Neuronal stem cell (in vitro differentiated cells): ENCODE measurements at places on chromosomes 6 and 20.

DNA sequence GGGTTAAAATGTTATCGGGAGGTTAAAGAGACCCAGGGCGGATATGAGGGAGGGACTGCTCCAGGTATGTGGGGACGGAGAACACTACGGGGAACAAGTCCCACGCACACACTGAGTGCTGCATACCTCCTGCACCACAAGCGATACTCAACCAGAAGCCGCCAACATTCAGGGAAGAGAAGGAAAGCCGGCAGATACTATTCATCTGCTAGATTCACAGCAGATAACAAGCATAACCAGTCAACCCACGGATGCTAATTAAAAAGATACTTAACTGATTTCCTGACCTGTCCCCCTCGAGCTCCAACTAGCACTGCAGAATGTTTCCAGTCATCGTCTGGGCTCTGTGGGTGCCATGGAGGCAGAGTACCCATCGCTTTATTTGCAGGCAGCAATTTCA, 45.1 kb upstream of the RPS6KA2 start:
- no peak overlapping the region for H3K27ac ChIP-seq
- no peak overlapping the region for H3K4me3 ChIP-seq
- no peaks in the 10 kb centered on the region for H3K36me3 ChIP-seq
- no peaks in the 10 kb centered on the region for H3K27me3 ChIP-seq

DNA sequence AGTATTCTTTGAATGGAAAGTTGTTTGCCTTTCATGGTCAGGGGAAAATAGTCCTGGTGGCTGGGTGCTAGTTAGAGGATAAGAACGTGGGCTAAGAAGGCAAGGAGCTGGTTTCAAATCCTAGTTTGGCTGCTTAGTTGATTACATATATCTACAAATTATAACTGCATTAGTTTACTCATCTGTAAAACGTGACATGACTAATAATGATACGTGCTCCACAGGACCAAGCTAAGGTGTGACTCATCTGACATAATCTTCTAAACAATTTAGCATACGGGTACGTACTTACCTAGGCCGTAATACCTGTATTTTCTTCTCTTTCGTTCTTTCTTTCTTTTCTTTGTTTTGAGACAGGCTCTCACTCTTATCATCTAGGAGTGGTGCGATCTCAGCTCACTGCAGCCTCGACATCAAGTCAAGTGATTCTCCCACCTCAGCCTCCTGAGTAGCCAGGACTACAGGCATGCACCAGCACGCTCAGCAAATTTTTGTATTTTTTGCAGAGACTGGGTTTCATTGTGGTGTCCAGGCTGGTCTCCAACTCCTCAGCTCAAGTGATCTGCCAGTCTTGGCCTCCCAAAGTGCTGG, 1274.2 kb upstream of the GJE1 start:
- H3K27ac ChIP-seq, result no peak overlapping the region
- H3K36me3 ChIP-seq, result no peaks in the 10 kb centered on the region
- no peak overlapping the region for H3K4me3 ChIP-seq
- no peaks in the 10 kb centered on the region for H3K4me1 ChIP-seq

DNA sequence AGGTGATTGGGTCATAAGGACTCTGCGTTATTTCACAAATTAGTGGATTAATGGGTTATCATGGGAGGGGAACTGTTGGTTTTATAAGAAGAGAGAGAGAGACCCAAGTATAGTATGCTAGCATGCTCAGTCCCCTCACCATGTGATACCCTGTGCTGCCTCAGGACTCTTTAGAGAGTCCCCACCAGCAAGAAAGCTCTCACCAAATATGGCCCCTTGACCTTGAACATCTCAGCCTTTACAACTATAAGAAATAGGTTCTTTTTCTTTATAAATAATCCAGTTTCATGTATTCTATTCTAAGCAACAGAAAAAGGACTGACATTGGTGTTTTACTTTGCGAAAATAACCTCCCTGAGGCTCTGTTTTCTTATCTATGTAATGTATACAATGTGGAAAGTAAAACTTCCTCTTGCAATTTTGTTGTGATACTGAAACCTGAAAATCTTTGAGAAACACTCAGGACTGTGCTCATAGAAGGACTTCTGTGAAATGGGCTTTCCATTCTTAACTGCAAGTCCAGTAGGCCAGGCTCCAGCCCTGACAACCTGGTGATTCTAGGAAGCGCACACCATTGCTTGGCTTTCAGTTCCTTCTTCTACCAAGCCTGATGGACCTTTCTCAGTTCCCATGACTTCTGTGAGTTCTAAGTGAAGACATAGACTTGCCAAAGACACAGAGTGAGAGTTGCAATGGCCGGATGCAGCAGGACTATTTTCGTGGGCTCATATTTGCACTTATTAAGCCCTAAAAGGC, 21.9 kb downstream of the SIRPD start:
- no peak overlapping the region for H3K27ac ChIP-seq
- H3K4me1 ChIP-seq, result no peaks in the 10 kb centered on the region

- DNase-seq, result no peak
Measured at GRCh38 chr6:127971945-127972391, 71.1 kb upstream of the THEMIS start.

DNA sequence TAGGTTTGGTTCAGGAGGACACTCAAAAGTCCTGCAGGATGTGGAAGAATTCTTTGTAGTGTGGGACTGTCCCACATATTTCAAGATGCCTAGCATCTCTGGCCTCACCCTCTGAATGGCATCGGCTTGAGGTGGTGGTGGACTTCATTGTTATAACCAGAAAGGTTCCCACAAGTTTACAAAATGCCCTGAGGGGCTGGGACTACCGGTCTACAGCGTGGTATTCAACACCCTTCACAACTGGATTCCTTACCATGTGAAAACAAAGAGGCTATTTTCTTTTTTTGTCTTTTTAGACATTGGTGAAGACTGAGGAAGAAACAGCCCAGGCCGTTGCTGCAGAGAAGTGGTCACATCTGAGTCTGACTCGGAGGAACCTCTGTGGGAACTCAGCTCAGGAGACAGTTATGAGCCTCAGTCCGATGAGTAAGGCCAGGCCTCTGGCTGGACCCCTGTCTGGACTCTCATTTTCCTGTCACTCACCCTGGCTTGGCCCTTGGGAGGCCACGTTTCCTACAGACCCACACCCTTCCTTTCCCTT, 15.2 kb downstream of the PGBD1 start:
- DNase-seq, result no peak
- no peak overlapping the region for H3K4me3 ChIP-seq
- peaks cover 68% of the 10 kb centered on the region for H3K36me3 ChIP-seq

GRCh38 chr6:121430514-121431460, 4.7 kb upstream of the GJA1 start:
- no peaks in the 10 kb centered on the region for H3K36me3 ChIP-seq
- H3K4me3 ChIP-seq, result no peak overlapping the region
- no peak overlapping the region for H3K27ac ChIP-seq
- H3K27me3 ChIP-seq, result no peaks in the 10 kb centered on the region
- H3K4me1 ChIP-seq, result peaks cover 7% of the 10 kb centered on the region

- no peak overlapping the region for H3K27ac ChIP-seq
- no peaks in the 10 kb centered on the region for H3K36me3 ChIP-seq
- DNase-seq, result no peak
- no peaks in the 10 kb centered on the region for H3K27me3 ChIP-seq
Measured at GRCh38 chr20:15889061-15889460, 684.2 kb downstream of the KIF16B start.

DNA sequence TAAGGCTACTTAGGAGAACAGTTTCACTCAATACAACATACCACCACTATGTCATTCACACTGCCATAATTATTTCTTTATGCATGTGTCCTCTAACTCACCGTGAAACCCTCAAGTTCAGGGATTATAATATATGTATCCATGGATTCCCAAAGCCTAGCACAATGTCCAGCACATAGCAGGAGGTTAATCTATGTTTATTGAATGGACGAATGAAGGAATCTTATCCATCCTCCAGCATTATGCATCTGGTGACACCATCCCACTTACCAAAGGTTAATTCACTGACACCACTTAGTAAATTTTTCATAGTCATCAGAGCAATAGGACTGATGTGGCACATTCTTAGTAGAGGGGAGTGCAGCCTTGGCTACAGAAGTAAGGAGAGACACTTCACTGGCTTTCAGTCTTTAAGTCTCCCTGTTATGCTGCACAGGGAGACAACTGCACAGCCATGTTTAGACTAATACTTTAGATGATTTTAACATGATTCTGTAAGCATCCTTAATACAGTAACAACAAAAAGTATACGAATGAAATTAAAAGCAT, 49.7 kb downstream of the EPHA7 start:
- DNase-seq, result no peak
- H3K27me3 ChIP-seq, result no peaks in the 10 kb centered on the region
- no peaks in the 10 kb centered on the region for H3K4me1 ChIP-seq

- no peak overlapping the region for H3K27ac ChIP-seq
- DNase-seq, result no peak
- H3K27me3 ChIP-seq, result no peaks in the 10 kb centered on the region
- H3K36me3 ChIP-seq, result no peaks in the 10 kb centered on the region
- no peaks in the 10 kb centered on the region for H3K4me1 ChIP-seq
- no peak overlapping the region for H3K4me3 ChIP-seq
Measured at GRCh38 chr6:6943421-6943820, 164.3 kb upstream of the RREB1 start.

GRCh38 chr20:55216525-55217242, 741.3 kb downstream of the DOK5 start:
- H3K36me3 ChIP-seq, result no peaks in the 10 kb centered on the region
- H3K27me3 ChIP-seq, result no peaks in the 10 kb centered on the region
- no peak for DNase-seq
- no peak overlapping the region for H3K4me3 ChIP-seq

GRCh38 chr6:169469028-169469427, 215.4 kb upstream of the THBS2 start:
- no peak overlapping the region for H3K4me3 ChIP-seq
- no peaks in the 10 kb centered on the region for H3K36me3 ChIP-seq
- H3K27me3 ChIP-seq, result no peaks in the 10 kb centered on the region
- no peak for DNase-seq
- no peaks in the 10 kb centered on the region for H3K4me1 ChIP-seq

DNA sequence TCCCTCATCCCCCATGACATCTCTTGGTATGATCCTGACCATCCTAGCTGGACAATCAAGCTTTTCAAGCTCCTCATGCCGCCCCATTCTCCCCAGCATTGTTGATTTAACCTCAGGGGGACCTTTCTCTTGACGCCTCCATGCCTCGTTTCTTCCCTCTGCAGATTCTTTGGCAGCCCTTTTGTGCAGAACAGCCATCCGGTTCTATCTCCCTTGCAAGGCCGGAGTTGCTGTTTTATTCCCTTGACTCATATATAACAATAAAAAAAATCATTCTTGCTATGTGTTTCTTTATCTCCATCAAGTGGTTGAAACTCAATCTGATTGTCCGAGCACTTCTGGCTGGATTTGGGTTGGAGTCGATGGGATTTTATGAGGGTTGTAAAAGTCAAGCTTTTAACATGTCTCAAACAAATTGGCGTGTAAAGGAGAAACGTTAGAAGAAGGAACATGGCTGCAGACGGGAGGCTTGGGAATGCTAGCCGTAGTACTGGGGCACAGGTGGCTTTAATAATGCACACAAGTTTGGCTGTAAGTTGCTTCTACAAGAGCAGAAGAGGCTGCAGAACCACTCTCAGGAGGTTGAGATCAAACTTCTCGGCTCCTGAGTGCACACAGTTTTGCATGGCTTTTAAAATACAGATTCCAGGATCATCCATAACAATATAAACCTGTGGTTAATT, 3.9 kb upstream of the SULF2 start:
- no peak overlapping the region for H3K27ac ChIP-seq
- no peak overlapping the region for H3K4me3 ChIP-seq
- H3K36me3 ChIP-seq, result no peaks in the 10 kb centered on the region
- no peak for DNase-seq
- peaks cover 8% of the 10 kb centered on the region for H3K4me1 ChIP-seq
- no peaks in the 10 kb centered on the region for H3K27me3 ChIP-seq

GRCh38 chr6:32794510-32794909, 22.3 kb downstream of the HLA-DOB start:
- no peak overlapping the region for H3K4me3 ChIP-seq
- no peak overlapping the region for H3K27ac ChIP-seq
- DNase-seq, result no peak
- no peaks in the 10 kb centered on the region for H3K36me3 ChIP-seq
- H3K4me1 ChIP-seq, result peaks cover 1% of the 10 kb centered on the region

- peaks cover 16% of the 10 kb centered on the region for H3K4me1 ChIP-seq
- H3K27me3 ChIP-seq, result no peaks in the 10 kb centered on the region
- H3K36me3 ChIP-seq, result no peaks in the 10 kb centered on the region
- no peak for DNase-seq
- H3K4me3 ChIP-seq, result no peak overlapping the region
Measured at GRCh38 chr20:20489054-20489453, 121.2 kb downstream of the INSM1 start.

- no peak for DNase-seq
- H3K27ac ChIP-seq, result no peak overlapping the region
- H3K4me1 ChIP-seq, result no peaks in the 10 kb centered on the region
- H3K4me3 ChIP-seq, result no peak overlapping the region
- no peaks in the 10 kb centered on the region for H3K27me3 ChIP-seq
Measured at GRCh38 chr6:99873084-99873483, 120.9 kb downstream of the MCHR2 start.

DNA sequence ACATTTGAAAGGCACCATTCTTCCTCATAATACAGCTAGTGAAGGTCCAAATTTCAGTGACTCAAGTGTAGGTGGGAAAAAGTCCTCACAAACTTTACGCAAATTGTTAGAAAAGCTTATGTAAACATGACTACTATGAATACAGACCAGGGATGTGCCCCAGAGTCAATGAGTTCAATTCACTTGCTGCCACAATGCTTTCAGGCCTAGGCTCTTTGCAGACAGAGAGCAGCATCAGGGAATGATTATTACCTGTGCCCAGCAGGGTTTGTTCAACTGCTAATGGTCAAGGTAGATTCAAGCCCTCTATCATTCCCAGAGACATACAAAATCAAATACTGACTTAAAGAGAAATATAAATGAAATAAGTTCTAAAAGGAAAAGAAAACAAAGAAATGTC, 84.0 kb downstream of the LAMA2 start:
- H3K4me3 ChIP-seq, result no peak overlapping the region
- H3K27me3 ChIP-seq, result no peaks in the 10 kb centered on the region

DNA sequence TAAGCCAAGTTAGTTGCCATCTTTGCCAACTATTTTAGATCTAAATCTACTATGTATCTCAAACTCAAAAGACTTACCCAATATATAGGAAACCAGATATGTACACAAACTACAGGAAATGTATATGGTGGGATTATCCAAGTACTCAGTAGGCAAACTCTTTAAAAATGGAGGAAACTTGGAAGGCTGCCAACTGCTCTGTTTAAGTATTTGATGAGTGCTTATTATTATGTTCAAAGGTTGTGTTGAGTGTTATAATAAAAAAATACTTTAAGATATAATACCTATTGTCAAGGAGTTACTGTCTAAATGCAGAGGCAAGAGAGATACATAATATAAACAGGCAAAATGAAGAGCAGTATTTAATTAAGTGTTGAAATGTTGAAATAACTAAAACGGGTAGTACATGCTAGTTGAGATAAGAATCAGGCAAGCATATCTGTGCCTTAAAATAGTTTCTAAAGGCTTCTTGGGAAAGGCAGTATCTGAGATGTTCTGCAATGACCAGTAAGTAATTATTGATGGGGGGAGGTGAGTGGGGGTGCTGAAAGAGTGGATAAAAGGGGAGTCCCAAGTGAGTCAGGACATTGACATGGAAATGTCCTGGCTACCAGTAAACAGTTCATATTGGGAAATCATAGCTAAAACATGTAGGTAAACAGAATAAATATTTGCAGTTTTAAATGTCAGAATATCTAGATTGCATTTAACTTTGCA, 6.5 kb upstream of the DST start:
- H3K4me1 ChIP-seq, result peaks cover 3% of the 10 kb centered on the region
- H3K27me3 ChIP-seq, result no peaks in the 10 kb centered on the region
- peaks cover 58% of the 10 kb centered on the region for H3K36me3 ChIP-seq
- no peak overlapping the region for H3K4me3 ChIP-seq

- H3K27me3 ChIP-seq, result no peaks in the 10 kb centered on the region
- H3K27ac ChIP-seq, result peak overlapping the region; percentile 78
- DNase-seq, result peak; percentile 68
- no peaks in the 10 kb centered on the region for H3K36me3 ChIP-seq
Measured at GRCh38 chr6:158231551-158232315, 63.6 kb downstream of the GTF2H5 start.
